ENCODE measurements at places on chromosomes 2 and 18.

- no peak for DNase-seq
These were observed 602.2 kb downstream of the GALR1 start for GRCh38 chr18:77851802-77852201.

- DNase-seq = no peak
These were observed 6.5 kb upstream of the FN1 start for GRCh38 chr2:215442401-215442787.

- peak; percentile 75 for DNase-seq
These were observed 11.9 kb upstream of the ACTR3 start for GRCh38 chr2:113877711-113878598.

GRCh38 chr2:54834721-54835120 is 111.3 kb downstream of the EML6 start:
- no peak for DNase-seq

- no peak for DNase-seq
These were observed 87.9 kb downstream of the MAPK4 start for GRCh38 chr18:50647792-50648191.

- no peak for DNase-seq
These were observed 343.4 kb upstream of the HS6ST1 start for GRCh38 chr2:128662051-128662471.

DNA sequence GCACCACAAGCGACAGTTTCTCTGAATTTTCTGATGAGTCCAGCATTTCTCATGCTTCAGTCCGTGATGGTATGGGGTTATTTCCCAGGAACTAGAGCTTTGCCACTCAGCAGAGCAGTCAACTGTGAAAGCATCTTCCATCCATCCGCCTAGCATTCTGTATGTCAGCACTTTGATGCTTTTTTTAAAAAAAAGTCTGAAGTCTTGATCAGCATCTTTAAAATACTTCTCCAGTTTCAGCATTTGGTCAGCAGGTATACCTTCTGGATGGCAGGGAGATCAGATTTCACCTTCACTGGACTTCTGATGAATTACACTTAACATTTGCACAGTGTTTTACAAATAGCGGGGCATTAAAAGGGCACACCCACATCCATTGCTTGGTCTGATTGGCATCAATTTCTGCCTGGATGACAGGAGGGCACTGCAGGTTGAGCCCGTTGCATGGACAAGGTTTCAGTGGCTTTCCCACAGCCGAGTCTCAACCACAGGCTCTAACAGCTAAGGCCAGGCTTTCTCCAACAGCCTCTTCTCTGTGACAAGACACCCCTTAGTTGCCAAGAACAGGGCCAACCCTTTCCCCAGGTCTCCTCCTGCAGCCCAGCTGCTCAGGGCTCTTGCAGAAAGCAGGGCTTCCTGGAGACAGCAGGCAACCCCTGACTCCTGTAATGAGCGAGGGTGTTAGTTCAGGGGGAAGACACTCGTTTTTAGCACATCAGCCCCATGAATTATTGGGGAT is 54.0 kb downstream of the EMILIN2 start:
- peak; percentile 45 for DNase-seq

DNA sequence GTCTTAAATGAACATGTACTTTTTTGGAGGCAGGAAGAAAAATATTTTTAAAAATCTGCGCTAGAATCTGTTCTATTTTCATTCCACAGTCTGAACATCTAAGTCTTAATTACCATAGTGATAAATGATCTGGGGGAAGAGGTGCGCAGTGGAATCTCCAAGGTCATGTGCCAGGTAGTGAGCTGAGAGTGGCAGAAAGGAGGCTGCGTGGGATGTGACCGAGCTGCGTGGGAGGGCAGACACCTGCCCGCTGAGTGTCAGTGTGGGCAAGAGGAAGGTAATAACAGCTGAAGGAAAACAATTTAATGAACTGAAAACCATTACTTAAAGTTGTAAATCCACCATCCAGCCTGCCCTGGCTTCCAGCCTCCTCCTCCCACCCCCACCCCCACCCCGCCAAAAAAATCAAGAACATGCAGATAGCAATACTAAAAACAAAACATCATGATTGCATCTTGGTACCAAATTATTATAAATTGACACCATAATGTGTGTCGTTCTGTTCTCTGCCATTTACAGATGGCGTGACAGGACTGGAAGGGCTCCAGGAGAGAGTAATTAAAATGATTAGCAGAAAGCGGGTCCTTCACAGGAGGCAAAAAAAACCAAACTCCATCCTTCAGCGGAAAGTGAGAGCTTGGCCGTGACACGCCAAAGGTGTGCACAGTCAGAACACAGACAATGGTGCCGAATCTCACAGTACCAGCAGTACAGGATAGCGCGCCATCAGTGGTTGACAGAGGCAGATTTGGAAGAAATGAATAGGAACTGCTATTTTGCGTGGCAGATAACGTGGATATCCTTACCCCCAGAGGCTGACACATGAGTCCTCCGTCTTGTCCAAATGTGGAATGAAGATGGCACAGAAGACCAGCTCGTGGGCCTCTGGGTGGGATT is 11.4 kb upstream of the DTNB start:
- DNase-seq = no peak

DNA sequence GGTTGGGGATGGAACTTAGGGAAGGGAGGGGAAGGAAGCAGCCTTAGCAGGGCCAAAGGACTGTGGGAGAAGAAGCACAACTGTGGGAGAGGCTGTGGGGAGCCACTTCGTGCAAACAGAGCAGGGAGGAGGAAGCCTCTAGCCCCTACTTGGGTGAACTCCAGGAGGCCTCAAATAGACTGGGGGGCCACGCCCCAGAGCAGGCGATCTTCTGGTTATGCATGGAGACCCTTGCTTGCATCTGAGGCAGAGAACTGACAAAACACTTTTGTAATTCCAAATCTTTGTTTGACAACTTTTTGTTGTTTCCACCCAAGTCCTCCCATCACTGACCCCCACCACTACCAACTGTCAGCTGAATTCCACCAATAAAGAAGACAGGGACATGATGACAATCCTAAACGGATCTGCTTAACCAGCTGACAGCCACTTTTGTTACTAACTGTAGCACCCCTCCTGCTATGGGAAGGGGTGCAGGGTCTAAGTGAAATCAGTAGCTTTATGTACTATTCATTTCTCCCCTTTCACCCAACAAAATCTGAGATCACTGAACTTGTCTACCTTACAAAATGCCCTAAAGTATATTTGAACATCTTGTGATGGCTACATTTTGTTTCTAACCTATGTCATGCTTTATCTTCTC is 80.5 kb upstream of the CPO start:
- no peak for DNase-seq

GRCh38 chr18:25061395-25061794 is 290.6 kb downstream of the ZNF521 start:
- DNase-seq = no peak

GRCh38 chr2:119324685-119325270 is 41.9 kb downstream of the C2orf76 start:
- DNase-seq = no peak

DNA sequence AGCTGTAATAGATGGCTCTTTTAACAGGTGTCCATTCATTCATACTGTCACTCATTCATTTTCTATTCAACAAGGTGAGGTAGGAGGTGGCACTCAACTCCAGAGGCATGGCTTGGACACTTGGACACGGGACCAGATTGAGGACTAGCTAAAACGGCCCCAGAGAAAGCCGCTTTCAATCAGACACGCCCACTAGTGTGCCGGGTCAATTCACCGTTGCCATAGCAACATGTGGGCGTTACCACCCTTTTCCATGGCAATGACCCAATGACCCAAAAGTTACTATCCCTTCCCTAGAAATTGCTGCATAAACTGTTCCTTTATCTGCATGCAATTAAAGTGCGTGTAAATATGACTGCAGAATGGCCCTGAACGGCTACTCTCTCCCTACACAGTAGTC is 49.2 kb upstream of the LGALSL start:
- no peak for DNase-seq

DNA sequence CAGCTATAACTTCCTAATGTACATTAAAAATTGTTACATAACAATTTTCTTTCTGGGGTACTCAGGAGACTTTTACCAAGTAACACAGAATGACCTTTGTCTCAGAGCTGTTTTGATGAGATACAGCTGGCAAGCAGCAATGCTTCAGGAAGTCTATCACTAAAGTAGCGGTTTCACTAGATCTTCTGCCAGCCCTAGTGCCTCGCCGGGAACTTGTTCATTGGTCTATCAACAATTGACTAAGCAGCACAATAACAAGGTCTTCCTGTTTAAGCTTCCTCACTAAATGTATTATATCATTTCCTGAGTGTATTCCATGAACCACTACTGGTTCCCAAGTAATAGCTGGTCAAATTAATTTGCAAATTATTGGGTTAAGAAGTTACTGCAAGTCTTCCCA is 69.2 kb downstream of the TRIP12 start:
- peak; percentile 66 for DNase-seq

DNA sequence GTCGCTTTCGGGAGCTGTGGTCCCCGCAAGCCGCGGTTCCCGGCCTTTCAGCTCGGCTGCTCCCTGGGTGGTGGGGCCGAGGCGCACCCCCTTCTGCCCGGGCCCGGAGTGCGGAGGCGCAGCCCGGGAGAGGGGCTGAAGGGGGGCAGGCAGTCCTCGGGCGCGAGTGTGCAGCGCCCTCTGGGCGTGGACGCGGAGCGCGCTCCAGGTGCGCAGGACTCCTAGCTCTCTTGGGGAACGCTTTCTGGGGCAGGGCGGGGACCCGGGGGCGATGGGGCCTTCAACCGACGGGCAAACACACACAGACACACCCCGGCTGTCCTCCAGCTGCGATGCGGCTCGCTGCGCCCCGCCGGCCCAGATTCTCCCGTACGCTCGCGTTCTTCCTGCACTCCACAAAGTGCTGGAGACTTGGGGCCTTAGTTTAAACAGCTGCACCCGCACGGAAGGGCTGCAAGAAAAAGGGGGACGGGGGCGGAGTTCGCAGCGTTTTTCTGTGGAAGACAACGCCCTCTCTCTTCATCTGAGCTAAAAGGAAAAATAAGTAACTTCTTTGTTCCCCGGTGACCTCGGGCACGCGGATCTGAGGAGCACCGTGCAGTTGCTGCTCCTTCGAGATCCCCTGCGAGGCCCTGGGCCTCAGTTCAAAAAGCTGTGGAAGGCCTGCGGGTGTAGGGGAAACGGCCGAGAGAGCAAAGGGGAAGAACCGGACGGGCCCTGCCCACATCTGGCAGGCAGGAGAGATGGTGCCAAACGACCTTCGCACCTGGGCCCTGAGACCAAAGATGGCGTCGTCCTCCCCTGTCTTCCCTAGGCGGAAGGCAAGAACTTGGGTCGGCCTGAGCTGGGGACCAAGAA is 593 bp upstream of the SDC1 start:
- peak; percentile 78 for DNase-seq

GRCh38 chr2:96602330-96602823 is 35.7 kb downstream of the KANSL3 start:
- peak; percentile 14 for DNase-seq

DNA sequence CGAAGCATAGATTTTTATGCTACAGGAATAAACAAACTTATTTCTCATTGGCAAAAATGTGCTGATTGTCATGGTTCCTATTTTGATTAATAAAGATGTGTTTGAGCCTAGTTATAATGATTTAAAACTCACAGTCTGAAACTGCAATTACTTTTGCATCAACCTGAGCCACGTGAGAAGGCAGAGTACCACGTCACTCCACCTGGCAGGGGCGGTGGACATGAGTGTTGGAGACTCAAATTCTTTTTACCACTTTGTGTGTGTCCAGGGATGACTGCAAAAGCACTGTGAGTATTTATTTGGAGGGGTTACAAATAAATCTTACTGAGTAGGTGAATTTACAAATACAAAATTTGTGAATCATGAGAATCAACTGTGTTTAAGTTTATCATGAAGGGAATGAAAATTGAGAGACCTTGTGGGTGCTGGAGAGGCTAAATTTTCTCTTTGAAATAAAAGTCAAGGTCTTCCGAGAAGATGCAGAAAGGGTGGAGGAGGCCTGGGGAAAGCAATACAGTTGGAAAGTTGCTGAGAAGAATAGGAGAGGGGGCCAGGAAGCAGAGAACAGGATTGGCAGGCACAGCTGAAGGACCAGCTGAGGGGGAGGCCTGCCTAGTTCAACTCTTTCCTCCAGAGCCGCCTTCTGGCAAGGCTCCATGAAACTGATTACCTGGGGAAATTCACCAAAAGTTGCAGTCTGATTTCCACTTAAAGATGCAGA is 316.4 kb downstream of the MYCN start:
- no peak for DNase-seq

GRCh38 chr2:109000738-109001137 is 11.7 kb upstream of the EDAR start:
- DNase-seq = no peak
